Right cardiac atrium (tissue), 5 donors: ENCODE measurements at places on chromosomes 12 and 14. TPM values are rescaled to one million over a fixed set of nuclear protein-coding genes. Genes with fewer than 3 reads are reported as not detected.

DNA sequence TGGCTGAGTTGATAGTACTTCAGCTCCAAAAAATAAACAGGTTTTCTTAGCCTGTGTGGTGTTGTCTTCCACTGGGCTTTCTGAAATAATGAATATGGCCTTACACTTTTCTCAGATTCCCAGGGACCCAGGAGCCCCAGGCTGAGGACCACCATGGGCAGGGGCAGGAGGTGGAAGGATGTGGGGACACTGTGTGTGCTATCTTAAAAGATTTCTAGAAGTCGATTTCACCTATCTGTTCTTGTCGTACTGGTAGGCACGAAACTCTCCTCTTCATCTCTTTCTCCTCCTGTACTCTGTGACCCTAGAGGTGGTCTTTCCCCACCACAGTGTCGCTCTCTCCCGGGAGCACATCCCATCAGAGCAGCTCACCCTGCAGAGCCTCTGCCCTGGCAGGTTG is 107.7 kb upstream of the FKBP4 start:
- no peak for DNase-seq

DNA sequence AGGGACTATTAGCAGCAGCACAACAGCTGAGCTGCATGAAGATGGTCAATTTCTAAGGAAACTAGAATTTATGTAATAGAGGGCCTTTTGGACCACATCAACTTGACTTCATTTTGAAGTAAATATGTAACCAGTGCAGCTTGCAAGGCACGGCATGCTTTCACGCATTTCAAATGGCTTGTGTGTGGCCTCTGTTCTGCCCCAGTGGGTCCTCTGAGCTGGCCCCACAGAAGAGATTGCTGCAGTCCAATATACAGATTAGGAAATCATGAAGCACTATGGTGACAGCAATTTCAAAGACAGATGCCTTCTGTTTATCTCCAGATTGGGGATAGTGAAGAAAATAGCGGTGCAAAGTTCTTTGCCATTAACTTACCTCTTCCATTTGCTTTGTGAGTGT is 101.4 kb downstream of the PDZRN4 start:
- DNase-seq = no peak

- no peak for DNase-seq
These were observed 3.9 kb downstream of the MPHOSPH9 start for GRCh38 chr12:123229051-123229450.

- no peak for DNase-seq
These were observed 240.6 kb downstream of the EGLN3 start for GRCh38 chr14:33710273-33710672.

DNA sequence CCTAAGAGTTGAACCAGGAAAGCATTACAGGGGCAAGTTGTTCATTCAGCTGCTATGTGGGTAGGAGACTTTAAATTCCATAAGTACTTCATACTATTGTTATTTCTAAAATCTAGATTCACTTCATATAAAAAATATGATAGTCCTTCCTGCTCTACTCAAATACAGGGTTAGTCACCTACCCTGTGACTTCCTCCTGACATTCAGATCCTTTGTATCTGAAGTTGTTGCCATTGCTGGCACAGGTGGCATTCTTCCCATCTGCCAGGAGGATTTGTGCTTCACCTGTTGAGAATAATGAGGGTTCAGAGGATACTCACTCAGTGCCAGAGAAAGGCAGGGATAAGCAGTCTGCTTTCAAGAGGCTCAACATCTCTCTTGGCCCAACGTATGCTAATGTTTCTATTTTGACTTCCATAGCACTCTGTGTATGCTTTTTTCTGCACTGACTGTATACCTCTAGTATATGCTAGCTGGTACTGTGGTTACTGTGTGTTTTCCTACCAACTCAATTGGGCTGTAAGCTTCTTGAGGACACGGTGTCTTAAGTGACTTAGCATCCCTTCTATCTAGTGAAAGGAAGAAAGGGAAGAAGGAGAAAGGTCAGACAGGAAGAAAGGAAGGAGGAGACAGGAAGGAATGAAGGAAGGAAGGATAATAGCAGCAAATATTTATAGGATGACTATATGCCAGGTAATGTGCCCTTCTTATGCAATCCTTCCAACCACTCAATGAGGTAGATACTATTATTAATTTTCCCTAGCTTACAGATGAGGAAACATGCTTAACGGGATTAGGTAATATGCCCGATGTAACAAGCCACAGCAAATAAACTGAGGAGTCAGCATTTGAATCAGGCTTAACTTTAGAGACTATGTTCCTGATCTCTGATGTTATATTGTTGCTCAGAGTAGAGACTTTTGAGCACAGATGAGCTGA is 38.5 kb upstream of the FGF6 start:
- DNase-seq = no peak

Gene INSM2
- not detected for polyA plus RNA-seq

Gene LACRT
- polyA plus RNA-seq = not detected

Gene ATP5MC2
- 740 TPM for polyA plus RNA-seq

Gene ANO2
- polyA plus RNA-seq = 7.0 TPM

Gene TPPP2
- 0.43 TPM for polyA plus RNA-seq
